ENCODE measurements at places on chromosomes 13 and 19.

- no peak for DNase-seq
- peak overlapping the region; percentile 78 for H3K4me3 ChIP-seq
- no peaks in the 10 kb centered on the region for H3K36me3 ChIP-seq
Observed at GRCh38 chr19:17538684-17539237, 16.7 kb upstream of the COLGALT1 start.

DNA sequence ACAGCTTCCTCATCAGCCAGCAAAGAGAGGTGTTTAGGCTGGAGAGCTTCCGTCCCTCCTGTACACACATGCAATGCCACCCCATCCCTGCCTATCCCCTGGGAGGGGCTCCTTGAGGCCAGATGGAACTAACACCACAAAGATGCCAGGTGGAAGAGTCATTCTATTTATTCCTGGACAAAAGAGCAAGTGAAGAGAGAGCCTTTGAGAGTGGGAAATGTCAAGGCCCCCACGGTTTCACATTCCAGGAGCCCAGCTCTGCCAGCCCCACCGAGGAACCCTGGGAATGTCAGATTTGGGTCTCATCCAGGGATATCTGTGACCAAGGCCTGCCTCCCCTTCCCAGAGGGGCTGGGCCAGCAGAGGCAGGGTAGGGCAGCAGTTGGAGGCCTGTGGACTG lies 30.8 kb upstream of the IGFL1 start:
- peaks cover 12% of the 10 kb centered on the region for H3K4me1 ChIP-seq
- H3K36me3 ChIP-seq: peaks cover 11% of the 10 kb centered on the region
- H3K27me3 ChIP-seq: peaks cover 17% of the 10 kb centered on the region
- DNase-seq: no peak

DNA sequence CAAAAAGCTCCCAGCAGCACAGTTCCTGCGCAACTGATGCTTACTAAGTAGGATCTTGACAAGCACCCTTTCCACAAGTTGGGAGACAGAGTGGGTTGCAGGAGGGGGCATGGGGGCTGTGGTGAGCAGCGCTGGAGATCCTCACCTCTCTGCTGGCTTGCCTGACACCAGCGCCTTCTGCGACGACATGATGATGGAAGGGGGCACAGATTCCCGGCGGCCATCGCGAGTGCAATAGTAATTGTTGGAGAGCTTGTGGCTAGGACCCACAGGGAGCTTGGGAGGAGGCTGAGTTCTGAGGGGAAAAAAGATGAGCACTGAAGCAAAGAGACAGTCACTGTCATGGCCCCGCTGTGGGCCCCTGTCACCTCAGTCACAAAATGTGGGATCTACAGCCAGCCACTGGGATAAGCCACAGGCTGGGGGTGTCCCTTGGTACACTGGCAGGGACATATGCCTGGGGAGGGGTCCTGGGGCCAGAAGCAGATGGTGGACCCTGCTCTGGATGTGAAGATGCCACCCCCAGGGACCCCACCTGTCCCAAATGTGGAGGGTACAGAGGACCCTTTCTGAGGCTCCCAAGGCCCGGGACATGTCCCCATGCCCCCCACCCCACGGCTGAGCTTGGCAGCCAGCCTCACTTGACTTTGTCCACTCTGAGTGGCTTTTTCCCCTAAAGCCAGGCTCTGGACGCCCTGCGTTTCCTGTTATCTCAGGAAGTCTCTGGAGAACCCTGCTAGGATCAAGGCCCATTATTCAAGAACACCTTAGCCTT lies 4.6 kb downstream of the NDUFA7 start:
- H3K4me3 ChIP-seq: no peak overlapping the region
- H3K27ac ChIP-seq: no peak overlapping the region
- DNase-seq: no peak
- no peaks in the 10 kb centered on the region for H3K27me3 ChIP-seq

GRCh38 chr13:97072297-97072696 lies 78.0 kb upstream of the OXGR1 start:
- no peak overlapping the region for H3K4me3 ChIP-seq
- peaks cover 4% of the 10 kb centered on the region for H3K27me3 ChIP-seq
- H3K27ac ChIP-seq: no peak overlapping the region
- no peak for DNase-seq
- peaks cover 4% of the 10 kb centered on the region for H3K36me3 ChIP-seq
- H3K4me1 ChIP-seq: peaks cover 22% of the 10 kb centered on the region

GRCh38 chr19:47187335-47187655 lies 43.7 kb downstream of the BBC3 start:
- peaks cover 6% of the 10 kb centered on the region for H3K36me3 ChIP-seq
- peak overlapping the region; percentile 72 for H3K27ac ChIP-seq
- H3K4me1 ChIP-seq: peaks cover 47% of the 10 kb centered on the region

GRCh38 chr19:11506101-11506555 lies 489 bp upstream of the ZNF653 start:
- H3K27me3 ChIP-seq: no peaks in the 10 kb centered on the region
- DNase-seq: no peak
- H3K4me3 ChIP-seq: peak overlapping the region; percentile 92
- peaks cover 8% of the 10 kb centered on the region for H3K4me1 ChIP-seq
- H3K36me3 ChIP-seq: no peaks in the 10 kb centered on the region
- peak overlapping the region; percentile 94 for H3K27ac ChIP-seq

DNA sequence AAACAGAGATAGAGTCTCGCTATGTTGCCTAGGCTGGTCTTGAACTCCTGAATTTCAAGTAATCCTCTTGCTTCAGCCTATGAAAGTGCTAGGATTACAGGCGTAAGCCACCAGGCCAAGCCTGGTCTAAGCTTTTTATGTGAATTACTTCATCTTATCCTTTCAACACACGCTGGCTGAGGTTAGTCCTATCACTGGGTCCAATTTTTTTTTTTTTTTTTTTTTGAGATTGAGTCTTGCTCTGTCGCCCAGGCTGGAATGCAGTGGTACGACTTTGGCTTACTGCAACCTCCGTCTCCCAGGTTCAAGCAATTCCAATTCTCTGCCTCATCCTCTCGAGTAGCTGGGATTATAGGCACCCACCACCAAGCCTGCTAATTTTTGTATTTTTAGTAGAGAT lies 10.4 kb downstream of the MYO1F start:
- no peaks in the 10 kb centered on the region for H3K36me3 ChIP-seq
- no peaks in the 10 kb centered on the region for H3K4me1 ChIP-seq
- H3K27ac ChIP-seq: no peak overlapping the region
- no peak for DNase-seq
- H3K27me3 ChIP-seq: no peaks in the 10 kb centered on the region
